ENCODE measurements at places on chromosomes 11 and 22.

GRCh38 chr22:17874231-17874905 lies 100.1 kb upstream of the BID start:
- no peak for DNase-seq

- no peak for DNase-seq
These were observed 1.3 kb upstream of the CD82 start for GRCh38 chr11:44564166-44564565.

DNA sequence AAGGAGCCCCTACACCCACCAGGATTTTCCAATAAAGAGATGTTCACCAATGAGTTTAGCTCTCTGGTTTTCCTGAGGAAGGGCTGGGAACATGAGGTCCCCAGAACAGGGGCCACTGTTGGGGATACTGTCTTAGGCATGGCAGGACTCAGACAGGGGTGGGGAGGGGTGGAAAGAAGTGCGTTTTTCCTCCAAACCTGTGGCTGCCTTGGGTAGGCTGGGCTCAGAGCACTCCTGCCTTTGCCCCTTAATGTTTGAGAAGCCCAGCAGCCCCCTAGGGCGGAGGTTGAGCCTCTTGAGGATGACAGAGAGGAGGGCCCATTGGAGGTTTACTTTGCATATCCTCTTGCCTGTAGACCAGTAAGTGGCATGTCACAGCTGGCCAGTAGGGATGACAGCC lies 10.6 kb downstream of the MTFP1 start:
- DNase-seq, result no peak

DNA sequence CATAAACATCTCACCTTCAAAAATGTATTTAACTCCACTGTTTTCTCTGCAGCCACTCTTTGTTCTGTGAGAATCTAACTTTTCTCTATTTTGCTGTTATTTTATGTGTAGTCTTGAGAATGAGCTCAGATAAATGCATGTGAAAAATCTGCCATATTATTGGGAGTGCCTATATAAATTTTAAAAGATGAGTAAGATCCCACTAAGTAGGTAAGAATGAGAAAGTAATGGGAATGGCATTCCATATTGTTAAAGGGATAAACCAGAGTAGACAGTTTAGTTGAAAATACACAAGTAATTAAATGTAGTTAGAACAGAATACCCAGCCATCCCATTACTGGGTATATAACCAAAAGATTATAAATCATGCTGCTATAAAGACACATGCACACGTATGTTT lies 817.2 kb downstream of the FAM181B start:
- DNase-seq, result no peak

DNA sequence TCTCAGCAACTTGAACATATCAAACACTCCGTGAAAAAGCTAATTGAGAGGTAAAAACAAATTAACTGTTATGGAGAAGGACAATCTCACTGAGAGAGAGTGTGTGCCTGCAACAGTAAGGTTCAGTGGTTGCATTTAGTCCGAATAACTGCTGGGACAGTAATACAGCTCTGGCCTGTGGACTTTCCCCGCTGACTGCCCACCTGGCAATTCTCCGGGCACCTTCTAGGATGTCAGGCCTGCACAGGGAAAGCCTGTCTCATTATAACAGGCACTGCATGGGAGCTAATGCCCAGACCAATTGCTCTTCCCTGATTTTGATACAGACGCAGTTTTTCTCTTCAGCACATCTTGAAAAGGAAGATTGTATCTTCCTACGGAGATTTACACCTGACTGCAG lies 251.0 kb downstream of the DCDC1 start:
- no peak for DNase-seq

DNA sequence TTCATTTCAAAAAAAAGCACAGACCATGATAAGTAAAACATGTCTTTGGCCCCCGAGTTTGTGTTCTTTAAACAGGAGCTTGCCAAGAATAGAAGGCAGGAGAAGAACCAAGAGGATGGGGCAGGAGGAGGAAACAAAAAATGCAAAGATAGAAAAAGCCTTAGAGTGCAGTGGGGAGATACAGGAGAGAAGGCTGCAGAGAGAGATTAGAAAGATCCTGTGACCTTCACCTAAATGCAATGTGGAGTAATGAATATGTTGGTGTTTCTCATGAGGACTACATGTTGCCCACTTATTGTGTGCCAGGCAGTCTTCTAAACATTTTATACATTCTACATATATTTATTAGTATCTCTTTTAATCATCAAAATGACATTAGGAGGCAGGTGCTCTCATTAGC lies 2.3 kb upstream of the APLNR start:
- DNase-seq, result no peak

GRCh38 chr11:74388678-74389327 lies 9.4 kb downstream of the PGM2L1 start:
- DNase-seq, result peak; percentile 44

DNA sequence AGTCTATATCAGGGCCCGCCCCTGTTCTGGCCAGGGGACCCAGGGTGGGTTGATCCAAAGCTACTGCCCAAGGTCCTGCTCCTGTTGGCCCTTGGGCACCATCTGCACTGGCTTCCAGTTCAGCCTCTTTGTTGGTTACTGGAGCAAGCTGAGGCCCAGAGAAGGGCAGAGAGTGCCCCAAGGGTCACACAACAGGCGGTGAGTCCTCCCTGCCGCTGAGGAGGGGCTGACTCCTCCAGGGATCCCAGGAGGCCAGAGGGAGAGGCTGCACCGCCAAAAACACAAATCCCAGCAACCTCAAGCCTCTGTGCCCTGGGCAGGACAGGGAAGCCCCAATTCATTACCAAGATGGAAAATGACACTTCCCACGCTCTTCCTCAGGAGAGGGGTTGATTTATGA lies 61.3 kb downstream of the MACROD1 start:
- DNase-seq, result no peak

GRCh38 chr11:70924108-70924507 lies 328.3 kb downstream of the SHANK2 start:
- no peak for DNase-seq

GRCh38 chr11:35017528-35018342 lies 101.3 kb downstream of the PDHX start:
- no peak for DNase-seq

- DNase-seq, result no peak
These were observed 6.6 kb upstream of the TSG101 start for GRCh38 chr11:18533365-18533764.

DNA sequence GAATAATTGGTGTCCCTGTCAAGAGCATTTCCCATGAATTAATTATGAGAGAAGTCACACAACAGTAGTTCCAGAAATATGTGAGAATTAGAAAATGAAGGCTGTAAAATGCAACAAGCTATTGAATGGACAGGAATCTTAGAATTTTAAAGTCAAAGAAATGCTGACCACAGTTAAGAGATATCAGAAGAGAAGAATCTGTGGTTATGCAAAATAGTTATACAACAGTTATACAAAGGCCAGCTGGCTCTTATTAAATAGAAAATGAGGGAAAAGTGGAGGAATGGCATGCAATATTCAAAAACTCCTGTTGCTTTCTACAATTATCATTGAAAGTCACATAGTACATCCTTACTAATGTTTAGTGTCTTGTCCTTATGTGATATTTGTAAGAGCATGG lies 27.4 kb downstream of the CASP12 start:
- no peak for DNase-seq

DNA sequence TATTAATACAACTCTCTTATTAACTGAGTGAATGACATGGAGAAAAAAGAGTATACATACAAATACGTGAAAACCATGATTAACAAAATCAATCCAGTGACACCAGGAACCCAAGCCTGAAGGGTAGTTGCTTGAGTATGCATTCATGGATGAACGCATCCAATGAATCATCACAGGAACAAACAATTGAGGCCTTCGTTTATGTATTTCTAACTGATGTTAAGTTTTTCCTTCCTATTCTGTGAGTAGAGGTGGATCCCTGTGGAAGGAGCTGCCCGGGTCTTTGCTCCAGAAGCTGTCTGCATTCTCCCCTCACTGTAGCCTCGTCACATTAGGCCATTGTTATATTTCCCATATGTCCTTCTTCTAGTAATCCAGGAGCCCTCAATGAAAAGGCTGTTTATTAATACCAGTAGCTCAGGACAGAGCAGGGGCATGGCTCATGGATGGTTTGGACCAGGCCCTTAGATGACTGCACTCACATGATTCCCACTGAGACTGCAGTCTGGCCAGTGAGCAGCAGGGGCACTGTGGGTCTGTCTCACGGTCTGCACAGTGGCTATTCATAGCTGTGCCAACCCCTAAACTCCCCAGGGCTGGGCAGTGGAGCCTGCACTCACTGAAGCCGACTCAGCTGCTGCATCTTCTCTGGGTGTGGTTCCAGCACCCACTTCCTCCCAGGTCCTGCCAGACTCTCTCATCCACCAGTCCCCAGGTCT lies 128.1 kb upstream of the TOP3B start:
- peak; percentile 81 for DNase-seq

- DNase-seq, result no peak
These were observed 1.3 kb upstream of the BDNF start for GRCh38 chr11:27701355-27702105.

GRCh38 chr11:8206251-8207079 lies 37.6 kb upstream of the RIC3 start:
- DNase-seq, result no peak

- DNase-seq, result no peak
These were observed 18.2 kb downstream of the YWHAH start for GRCh38 chr22:31962387-31963125.

GRCh38 chr22:42090596-42091454 lies at the start of gene NDUFA6:
NDUFA6 (minus strand) TSS chr22:42090772; CDS start chr22:42090744, 28 bp downstream.
- DNase-seq, result peak; percentile 99

DNA sequence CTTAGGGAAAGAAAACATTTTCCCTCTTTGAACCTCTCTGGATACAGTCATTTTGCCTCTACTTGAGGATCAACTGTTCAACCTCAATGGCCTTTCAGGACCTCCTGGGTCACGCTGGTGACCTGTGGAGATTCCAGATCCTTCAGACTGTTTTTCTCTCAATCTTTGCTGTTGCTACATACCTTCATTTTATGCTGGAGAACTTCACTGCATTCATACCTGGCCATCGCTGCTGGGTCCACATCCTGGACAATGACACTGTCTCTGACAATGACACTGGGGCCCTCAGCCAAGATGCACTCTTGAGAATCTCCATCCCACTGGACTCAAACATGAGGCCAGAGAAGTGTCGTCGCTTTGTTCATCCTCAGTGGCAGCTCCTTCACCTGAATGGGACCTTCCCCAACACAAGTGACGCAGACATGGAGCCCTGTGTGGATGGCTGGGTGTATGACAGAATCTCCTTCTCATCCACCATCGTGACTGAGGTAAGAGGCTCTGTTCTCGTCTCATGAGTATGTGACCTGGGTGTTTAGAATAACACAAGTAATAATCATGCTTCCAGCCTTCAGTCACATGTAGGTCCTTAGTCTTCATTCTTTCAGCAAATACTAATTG lies 495 bp downstream of the SLC22A9 start:
- no peak for DNase-seq

- no peak for DNase-seq
These were observed 16.0 kb downstream of the PRR5L start for GRCh38 chr11:36311926-36312595.

- no peak for DNase-seq
These were observed 53.7 kb upstream of the E2F8 start for GRCh38 chr11:19294444-19294843.

DNA sequence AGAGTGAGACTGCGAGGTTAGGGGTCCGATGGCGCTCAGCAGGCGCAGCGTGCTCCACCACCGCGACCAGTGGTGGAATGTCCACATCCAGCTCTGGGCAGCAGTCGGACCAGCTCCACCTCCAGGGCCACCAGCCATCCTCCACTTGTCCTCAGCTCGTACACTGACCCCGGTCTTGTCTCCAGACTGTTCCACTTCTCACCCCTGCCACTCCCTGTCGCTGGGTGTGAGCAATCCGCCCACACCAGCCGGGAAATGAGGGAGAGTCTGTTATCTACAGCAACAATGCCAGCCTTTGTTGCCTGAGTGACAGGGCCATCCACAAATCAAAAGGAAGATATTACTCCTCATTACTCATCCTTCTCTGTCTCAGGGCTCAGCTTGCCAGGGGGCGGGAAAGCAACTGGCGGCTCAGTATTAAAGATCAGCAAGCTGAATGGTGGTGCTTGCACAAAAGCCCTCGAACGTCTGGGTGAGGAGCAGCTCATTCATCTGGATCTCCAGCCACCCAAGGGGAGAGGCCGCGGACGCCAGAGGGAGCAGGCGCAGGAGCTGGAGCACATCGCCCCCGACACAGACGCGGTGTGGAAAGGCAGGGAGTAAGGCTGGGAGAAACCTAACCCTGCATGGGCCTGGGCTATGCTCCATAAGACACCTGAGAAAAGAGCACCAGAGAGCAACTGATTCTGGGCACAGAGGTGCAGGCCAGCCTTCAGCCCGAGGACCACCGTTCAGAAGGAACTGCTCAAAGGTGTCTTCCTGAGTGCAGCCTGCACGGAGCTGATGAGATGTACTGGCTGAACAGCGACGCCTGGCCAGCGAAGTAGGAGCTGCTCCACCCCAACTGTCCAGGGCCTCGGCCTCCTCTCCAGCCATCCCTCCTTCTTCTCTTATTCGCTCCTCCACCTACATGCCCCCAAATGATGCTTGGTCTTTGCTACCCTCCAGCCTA lies 21.9 kb downstream of the IGSF9B start:
- no peak for DNase-seq

DNA sequence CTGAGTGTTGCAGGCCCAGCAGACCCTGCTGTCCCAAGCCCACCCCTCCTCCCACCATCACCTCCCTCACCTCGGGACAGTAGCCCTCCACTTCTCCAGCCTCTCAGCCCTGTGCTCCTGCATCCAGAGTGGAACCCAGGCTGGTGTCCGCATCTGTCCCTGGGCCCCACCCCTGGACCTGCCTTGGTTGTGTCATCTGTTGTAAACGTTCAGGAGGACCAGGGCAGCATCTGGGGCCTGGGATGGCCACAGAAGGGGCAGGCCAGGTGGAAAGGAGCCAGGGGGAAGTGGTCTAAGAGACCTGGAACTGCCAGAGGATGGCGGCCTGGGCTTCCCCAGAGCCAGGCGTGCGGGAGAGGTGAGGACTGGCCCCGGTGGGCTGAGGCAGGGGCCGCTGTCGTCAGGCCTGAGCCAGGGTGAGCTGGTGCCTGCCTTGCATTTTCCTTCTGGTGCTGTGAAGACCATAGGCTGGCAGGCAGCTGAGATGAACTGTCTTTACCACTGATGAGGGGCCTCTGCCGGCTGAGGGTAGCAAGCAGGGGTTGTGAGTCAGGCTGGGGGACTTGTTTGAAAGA lies 26.1 kb upstream of the MGAT3 start:
- no peak for DNase-seq

DNA sequence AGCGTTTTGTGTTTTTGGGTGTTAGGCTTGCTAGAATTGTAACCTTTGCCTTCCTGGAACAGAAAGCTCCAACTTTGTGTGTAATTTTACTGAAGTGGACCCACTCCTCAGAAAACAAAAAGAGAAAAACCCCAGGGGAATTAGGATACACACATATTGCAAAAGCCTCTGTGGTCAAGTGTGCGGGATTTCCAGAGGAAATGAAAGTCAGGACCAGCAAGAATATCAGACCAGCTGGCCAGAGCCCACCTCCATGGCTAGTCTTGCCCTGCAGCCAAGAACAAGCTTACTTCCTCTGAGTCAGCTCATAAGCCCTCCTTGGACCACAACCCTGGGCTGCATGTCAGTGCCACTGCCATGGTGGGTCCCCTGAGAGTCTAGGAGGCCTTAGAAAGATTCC lies 37.0 kb upstream of the FTH1 start:
- DNase-seq, result peak; percentile 11
